Endothelial cell of umbilical vein (primary cell): ENCODE measurements at places on chromosomes 12 and 14. TPM values are rescaled to one million over a fixed set of nuclear protein-coding genes. Genes with fewer than 3 reads are reported as not detected.

- H3K27ac ChIP-seq: peak overlapping the region; percentile 32
- H3K36me3 ChIP-seq: no peaks in the 10 kb centered on the region
- H3K4me1 ChIP-seq: peaks cover 27% of the 10 kb centered on the region
- DNase-seq: peak; percentile 80
- no peaks in the 10 kb centered on the region for H3K27me3 ChIP-seq
Observed at GRCh38 chr12:116136340-116136739, 141.2 kb downstream of the MED13L start.

ADAMTS20 gene
- not detected in 2 replicates for total RNA-seq

TSPAN19 gene
- total RNA-seq: not detected in 2 replicates

AQP5 gene
- 0.67 and 0.95 TPM in 2 replicates for total RNA-seq

NR4A1 gene
- 6.8 and 10.2 TPM in 2 replicates for total RNA-seq

KRT6B gene
- not detected in 2 replicates for total RNA-seq

A2M gene
- 6.5 and 16.9 TPM in 2 replicates for total RNA-seq
